ENCODE measurements at places on chromosomes 6 and 20.

DNA sequence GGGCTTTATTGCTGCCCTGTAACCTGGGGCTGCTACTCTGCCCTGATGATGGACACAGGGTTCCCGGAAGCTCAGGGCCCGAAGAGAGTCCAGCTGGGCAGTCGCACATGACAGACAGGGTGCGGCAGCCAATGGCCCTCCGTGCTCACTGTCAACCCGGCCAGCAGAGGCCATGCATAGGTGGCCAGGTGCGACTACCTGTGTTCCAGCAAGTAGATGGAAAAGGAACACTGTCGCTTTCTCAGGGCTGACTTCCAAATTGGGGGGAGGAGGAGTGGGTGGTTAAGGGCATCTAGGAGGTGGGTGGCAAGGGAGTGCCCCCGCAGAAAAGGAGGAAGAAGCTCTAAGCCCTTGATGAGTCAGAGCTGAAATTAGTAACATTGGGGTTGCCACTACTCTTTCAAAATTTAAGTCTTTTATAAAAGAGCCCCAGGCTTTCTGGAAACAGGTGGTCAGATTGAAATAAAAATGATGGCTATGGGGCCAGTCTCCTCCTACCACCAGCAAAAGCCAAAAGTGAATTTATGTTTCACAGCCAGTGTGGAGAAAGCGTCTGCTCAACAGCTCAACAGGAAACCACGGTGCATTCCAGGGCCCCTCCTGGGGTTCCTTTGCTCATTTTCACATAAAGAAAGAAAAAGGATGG, 2.3 kb upstream of the RAMACL start:
- no peak for DNase-seq

GRCh38 chr6:110617057-110617456, 140.6 kb upstream of the SLC22A16 start:
- no peak for DNase-seq

DNA sequence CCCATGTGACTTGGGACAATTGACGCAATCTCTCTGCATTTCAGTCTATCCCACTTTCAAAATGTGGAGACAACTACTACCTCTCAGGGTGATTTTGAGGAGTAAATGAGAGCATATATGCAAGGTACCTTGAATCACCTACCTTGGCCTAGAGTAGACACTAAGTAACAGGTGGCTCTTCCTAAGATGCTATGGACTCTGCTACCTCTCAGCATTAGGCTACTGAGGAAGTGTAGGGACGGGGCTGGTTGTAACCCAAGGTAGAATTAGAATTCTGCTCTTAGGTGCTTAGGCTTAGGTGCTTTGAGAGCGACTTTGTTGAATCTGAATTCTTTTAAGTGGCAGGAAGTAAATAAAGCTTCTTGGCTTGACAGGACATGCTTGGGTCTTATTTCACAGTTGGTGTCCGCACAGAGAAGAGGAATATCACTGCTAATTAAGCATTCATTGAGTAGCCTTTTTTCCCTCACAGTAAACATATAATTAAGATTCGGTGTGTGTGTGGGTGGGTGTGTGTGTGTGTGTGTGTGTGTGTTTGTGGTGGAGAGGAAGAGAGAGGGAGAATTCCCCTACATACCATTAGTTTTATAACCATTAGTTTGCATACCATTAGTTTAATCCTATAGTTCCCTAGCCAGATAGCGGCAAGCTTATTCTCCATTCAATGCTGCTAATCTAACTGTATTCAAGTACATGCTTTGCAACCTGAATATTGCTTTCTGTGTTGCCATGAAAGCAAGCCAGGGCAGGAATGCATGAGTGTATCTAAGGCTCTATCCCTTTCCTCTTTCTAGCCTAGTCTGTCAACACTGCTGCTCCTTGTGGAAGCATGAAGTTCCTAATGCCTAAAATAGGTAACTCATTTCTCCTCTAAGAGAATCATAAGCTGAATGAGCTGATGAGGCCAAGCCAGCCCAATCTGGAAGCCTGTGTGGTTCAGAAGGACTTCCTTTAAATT, 112.5 kb downstream of the IPCEF1 start:
- no peak for DNase-seq

DNA sequence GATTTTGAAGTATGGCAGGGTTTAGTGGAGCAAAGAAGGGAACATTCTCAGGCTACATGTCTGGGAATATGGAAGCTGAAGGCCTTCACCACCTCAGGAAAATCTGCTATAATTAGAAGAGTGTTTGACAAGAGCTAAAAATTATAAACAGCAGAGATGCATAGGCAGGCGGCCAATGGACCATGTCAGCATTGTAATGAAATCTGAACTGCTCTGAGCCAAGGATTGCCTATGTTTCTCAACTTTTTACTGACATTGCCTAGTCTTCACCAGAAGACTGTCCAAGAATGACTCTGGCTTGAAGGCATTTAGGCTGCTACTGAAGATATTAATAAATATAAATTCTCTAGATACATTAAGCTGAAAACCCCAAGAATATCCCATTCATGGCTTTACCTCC, 84.1 kb downstream of the C6orf52 start:
- no peak for DNase-seq

- DNase-seq: no peak
These were observed 828 bp downstream of the ASCC3 start for GRCh38 chr6:100880149-100880852.

DNA sequence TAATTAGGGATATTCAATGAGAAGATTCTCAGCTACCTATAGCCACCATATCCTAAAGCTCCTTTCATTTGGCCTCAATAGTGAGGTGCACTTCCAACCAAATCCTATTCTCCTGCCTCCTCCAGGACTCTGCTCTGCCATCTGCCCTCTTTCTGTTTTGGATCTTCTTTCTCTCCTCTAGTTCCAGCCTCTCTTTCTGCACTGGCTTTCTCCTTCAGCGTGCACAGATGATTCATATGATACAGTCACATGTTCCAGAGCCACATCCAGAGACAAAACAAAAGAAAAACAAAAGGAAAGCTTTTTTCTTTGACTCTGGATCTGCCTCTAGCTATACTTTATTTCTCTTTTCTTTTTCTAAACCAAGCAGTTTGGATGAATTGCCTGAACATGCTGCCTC, 531.9 kb upstream of the MAN1A1 start:
- DNase-seq: no peak

DNA sequence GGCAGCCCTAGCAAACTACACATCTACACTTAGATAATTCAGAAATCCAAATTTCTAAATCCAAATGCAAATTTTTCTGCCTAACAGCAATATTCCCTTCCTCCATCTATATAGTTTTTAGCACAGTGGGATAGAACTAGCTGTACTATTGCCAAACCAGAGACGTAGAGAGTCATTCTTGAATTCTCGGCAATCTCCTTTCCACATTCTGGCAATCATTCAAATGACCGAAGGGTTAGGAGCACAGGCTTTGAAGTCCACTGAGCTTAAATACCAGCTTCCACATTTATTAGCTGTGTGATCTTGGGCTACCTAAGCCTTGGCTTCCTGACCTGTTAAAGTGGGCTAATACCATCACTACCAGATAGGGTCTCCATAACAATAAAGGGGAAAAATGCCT, 3.1 kb upstream of the RPS12 start:
- DNase-seq: no peak

GRCh38 chr20:39853636-39854035, 835.4 kb downstream of the MAFB start:
- no peak for DNase-seq

- no peak for DNase-seq
These were observed 571.8 kb downstream of the QKI start for GRCh38 chr6:163986313-163986712.
